ENCODE measurements at places on chromosomes 6 and 20.

DNA sequence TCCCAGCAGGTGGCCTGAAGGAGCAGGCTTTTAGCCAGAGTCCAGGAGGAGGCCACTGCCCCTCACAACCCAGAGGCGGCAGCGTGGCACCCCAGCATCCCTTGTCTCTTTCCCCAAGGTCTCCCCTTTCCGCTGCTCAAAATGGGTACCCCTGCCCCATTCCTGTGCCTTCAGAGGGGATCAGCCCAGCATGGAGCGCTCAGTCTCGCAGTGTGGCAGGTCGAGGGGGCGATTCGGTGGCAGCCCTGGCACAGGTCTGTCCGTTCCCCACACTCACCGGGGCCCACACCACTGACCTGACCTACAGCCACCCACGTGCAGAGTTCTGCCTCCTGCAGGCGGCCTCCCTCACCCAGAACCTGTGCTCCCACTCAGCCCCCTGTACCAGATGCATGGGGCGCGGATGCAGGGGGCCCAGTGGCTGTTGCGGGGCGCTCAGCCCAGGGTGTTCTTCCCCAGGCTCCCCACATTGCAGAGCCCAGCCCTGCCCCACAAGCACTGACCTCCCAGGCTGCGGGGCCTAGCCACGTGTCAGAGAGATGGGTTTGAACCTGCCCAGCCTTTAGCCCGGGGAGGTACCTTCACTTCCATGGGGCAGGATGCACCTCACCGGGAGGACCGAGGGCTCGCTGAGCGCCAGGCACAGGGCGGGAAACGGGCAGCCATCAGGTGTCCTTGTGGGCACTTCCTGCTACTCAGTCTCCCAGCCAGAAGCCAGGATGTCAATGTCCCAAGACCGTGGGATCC is 41.8 kb downstream of the DSTN start:
- no peak for DNase-seq

GRCh38 chr6:7758456-7758855 is 32.6 kb downstream of the BMP6 start:
- DNase-seq = no peak

DNA sequence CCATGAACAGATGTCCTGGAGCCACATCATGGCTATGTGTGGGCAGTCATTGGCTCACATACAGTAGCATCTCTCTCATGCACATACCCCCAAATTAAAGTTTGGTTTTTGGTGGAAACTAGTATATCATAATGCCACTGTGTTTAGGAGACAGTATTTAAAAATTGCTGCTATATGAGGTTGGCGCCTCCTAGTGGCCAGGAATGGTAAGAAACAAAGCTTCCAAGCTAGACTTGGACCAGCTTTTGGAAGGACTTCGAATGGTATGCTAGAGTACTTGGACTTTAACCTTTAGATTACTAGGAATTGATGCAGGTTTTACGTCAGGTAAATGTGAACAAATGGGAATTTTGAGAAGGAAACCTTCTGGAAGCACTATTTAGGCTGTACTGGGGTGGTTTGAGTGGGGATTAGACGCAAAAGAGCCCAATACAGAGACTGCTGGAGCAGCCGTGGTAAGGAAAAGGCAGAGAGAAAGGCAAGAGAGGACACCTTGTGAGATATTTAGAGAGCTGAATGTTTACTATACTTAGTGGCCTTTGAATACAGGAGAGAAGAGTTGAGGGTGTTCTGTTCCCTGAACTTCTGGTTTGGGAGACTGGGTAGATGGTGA is 23.8 kb downstream of the PRSS35 start:
- peak; percentile 60 for DNase-seq

DNA sequence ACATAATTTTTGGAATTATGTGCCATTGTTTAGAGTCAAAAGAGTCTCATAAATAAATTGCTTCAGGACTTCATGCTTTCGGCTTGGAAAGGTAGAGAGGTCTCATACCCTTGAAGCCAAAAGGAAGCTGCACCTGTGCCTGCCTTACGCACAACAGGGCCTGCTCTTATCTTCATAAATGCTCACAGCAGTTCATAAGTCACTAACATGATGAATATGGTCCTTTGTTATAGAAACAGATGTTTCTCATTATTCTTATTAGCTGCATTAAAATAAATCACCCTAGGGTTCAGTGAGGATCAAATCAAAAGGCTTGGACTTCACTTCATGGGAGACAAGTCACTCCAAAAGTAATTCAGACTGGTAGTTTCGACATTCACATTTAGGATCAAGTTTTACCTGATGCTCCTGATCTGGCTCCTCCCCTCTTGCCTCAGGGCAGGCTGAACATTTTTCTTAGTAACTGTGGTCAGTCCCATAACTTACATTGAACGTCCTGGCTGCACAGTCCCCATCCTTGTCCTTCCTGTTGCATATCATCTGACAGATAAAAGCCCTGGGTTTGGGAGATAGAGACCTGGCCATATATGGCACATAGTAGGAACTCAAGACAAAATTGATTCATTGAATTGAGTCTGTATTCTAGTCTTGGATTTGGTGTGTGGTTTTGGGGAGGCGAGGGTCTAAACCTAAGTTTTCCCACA is 20.7 kb upstream of the SH3BGRL2 start:
- no peak for DNase-seq

GRCh38 chr6:161342039-161342438 is 68.2 kb upstream of the AGPAT4 start:
- no peak for DNase-seq

DNA sequence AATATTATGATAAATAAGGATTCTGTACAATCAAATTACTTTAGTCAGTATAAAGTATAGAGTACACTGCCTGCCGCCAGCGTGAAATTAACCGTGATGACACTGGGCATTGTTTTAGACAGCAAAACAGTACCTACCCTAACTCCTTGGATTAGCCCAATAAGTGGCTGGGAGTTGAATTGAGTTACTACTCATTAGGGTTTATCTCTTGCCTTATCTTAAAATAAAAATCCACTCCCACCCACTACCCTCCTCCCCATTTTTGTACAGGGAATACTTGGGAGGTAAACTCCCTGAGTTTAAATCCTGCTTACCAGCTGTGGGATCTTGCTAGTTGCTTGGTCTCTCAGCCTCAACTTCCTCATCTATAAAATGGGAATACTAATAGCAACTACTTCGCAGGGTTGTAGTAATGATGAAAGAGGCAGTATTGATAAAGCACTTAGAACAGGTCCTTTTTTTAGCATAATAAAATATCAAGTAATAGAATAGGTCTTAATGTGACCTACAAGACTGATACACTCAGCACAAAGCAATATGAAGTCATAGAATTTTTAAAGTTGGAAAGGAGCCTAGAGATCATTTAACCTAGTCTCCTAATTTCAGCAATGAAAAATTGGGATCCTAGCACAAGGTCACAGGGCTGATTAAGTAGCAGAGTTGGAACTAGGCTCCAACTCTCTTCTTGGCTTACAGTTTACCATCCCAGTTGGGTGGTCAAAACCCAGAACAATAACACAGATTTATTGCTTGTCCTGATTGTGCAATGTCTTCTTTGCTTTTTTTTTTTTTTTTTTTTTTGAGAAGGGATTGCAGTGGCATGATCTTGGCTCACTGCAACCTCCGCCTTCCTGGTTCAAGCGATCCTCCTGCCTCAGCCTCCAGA is 23.8 kb downstream of the PHACTR2 start:
- no peak for DNase-seq

DNA sequence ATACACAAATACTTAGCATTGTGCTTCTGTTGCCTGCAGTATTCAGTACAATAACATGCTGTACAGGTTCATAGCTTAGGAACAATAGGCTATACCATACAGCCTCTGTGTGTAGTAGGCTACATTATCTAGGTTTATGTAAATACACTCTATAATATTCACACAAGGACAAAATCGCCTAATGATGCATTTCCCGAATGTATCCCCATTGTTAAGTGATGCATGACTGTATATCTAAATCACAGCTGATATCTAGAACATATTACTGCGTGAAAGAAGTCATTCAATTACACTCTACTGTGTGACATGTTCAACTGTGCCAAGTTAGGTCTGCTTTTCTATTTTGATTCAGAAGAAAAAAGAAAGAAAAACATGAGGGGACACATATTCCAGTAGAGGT is 633.5 kb downstream of the RFPL4B start:
- DNase-seq = no peak

DNA sequence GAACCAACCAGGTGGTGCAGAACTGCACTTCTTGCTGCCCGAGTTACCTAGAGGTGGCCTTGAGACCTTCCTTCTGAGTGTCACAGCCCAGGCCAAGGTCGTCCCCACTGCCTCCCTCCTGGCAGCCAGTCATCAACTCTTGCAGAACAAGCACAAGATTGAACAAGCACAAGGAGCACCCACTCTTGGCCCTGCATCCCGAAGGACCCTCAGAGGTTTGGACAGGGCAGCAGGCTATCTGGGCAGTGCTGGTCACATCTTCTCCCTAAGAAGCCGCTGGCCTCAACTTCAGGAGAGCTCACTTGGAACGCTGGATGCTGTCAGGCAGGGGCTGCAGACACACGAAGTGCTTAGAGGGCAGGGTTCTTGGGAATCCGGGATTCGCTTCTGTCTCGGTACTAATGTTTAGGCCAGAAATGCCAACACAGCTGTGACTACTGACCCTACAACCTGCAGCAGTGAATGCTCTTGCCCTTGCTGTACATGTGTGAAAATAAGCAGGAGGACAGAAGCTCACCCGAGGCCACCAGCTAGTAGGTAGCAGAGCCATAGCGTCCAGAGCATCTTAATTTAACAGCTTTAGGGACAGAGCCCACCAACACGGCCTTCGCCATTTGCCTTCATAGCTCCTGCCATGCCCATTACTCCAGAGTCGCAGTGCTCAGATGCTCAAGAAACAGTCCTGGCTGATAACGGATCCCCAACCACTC is 4.0 kb upstream of the ACSS1 start:
- peak; percentile 17 for DNase-seq

GRCh38 chr6:154605178-154605881 is 94.8 kb upstream of the CNKSR3 start:
- DNase-seq = no peak

- DNase-seq = peak; percentile 82
These were observed 697 bp downstream of the PPT2 start for GRCh38 chr6:32154514-32155161.

- DNase-seq = no peak
These were observed 26.0 kb upstream of the MRGBP start for GRCh38 chr20:62770111-62770910.

GRCh38 chr20:37986044-37986858 is 47.0 kb downstream of the TTI1 start:
- DNase-seq = no peak

DNA sequence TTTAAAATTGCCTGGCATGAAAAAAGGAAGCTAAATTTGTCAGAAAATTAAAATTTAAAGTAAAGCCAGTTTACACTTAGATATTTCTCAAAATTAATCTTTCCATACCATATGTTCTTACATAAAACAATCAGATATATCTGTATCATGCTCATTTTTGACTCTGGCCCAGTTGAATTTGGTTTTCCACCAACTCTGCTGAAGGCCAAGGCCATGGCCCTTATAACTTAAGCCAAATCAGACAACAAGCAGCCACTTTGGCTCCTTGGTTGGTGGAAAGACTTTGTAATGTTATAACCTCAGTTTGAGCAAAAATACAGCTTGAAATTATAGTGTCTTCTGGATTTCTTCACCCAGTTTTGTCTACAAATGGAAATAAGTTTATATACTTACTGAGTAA is 97.3 kb downstream of the CENPW start:
- DNase-seq = no peak

- DNase-seq = no peak
These were observed 30.8 kb downstream of the NHSL1 start for GRCh38 chr6:138468320-138469015.

DNA sequence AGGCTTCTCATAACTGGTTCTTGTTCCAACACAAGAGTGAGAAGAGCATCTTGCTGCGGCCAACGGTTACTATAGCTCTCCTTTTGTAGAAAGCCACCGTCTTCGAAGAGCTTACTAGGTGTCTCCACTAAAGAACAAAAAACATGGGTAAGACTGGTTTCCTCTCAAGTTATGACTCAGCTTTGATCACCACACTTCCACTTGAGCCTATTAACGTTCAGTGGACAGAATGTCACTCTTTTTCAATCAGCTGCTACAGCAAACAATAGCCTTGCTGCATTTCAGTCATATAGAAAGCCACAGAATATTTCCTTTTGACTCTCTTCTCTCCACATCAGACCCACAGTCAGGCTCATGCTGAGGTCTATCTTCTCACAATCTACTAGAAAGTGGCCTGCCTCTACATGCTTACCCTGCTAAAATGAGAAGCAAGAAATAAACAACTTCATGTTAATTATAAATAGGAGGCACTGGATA is 243.5 kb upstream of the PREP start:
- peak; percentile 53 for DNase-seq

DNA sequence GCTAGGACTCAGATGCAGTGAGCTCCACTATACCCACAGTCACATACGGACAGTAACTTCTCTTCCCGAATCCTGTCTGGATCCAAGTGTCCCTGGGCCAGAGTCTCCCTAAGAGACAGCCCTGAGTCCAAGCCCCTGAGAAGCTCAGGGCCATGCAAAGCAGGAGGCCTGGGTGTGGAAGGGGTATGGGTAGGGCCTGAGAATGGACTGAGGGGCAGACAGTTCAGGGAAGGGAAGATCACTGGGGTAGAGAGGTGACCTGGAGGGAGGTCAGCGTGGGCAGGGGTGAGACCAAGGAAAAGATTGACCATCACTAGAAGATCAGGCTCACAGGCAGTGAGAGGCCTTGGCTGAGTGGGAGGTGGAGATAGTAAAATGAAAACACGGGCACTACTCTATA is 8.8 kb downstream of the RPS6KA2 start:
- no peak for DNase-seq

GRCh38 chr6:66553441-66553840 is 846.4 kb upstream of the EYS start:
- DNase-seq = no peak

GRCh38 chr6:140572129-140572528 is 1197.7 kb upstream of the CITED2 start:
- no peak for DNase-seq

DNA sequence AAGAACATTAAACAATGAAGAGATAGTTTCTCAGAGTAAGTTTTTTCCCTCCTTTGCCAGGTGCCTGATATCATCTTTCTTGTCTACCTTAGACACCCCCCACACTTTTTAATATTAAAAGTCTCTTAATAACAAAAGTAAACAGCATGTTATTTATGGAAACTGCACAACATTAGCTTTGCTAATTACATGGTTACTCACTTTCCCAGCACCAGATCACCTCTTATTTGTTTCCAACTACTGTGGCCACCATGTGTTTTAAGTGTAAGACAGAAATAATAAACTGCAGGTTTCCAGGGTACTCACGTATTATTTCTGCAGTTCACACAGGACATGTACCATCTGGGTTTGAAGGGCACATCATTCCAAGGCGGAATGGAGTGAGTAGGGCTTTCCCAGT is 125.0 kb downstream of the TRMT11 start:
- DNase-seq = no peak

Measured in activated naive CD4-positive, alpha-beta T cell treated with anti-CD3 and anti-CD28 coated beads, Interleukin-2, amount 10 ng/mL, durations not matched to agents 7 days and 5 days (primary cell).